ENCODE measurements at places on chromosomes 7 and 10.

GRCh38 chr10:126551202-126551601, 119.3 kb downstream of the C10orf90 start:
- DNase-seq = no peak

DNA sequence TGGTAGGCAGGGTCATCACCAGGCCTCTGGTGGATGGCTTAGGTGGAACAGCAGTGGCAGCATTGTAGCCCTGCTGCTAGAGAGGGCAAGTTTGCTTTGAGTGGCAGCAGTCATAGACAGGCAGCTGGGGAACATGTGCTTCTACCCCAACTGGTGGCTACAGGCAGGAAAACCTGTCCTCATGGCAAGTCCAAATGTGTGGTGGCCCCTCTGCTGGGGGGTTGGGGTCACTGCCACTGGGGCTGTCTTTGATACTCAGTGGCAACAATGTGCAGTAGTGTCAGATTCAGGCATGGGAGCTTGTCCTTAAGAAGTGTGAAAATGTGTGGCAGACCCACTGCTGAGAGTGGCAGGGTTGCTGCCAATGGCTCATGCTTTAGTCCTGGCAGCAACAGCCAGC, 186.2 kb upstream of the NPSR1 start:
- DNase-seq = no peak

GRCh38 chr10:132938472-132939339, 3.7 kb downstream of the CFAP46 start:
- no peak for DNase-seq

- DNase-seq = no peak
Observed at GRCh38 chr7:130286881-130287280, 6.1 kb upstream of the CPA4 start.

DNA sequence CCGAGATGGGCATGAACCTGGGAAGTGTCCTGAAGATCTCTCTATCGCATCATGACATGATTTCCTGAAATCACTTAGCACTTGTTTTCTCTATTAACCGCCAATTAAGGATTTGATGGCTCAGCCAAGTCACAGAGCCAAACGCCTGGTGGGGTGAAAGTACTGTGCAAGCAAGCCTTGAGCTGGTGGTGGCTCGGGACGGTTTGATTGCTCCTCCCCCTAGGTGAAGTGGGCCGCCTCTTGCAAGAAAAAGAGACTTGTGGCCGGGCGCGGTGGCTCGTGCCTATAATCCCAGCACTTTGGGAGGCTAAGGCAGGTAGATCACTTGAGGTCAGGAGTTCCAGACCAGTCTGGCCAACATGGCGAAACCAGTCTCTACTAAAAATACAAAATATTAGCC, 50.3 kb downstream of the COL26A1 start:
- no peak for DNase-seq

GRCh38 chr10:117931078-117931477, 115.7 kb downstream of the RAB11FIP2 start:
- no peak for DNase-seq

DNA sequence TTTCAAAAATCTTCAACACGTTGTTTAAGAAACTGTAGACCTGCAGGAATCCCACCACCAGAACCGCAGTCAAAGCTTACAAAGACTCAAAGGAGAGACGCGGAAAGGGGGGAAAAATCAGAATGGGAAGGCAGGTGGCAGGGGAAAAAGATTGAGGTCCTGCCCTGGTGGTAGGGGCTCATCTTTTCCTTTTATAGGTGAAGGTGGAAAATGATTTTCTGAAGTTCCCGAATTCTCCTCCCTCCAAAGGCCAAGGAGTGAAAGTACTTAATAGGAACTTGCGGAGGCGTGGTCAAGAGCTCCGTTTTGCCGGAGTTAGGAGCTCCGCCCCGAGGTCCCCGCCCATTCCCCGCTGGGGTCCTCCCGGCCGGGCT, 724 bp downstream of the BBIP1 start:
- no peak for DNase-seq

GRCh38 chr7:156582591-156583123, 57.9 kb upstream of the RNF32 start:
- DNase-seq = no peak

GRCh38 chr10:132107949-132108877, 42.5 kb downstream of the JAKMIP3 start:
- DNase-seq = no peak

DNA sequence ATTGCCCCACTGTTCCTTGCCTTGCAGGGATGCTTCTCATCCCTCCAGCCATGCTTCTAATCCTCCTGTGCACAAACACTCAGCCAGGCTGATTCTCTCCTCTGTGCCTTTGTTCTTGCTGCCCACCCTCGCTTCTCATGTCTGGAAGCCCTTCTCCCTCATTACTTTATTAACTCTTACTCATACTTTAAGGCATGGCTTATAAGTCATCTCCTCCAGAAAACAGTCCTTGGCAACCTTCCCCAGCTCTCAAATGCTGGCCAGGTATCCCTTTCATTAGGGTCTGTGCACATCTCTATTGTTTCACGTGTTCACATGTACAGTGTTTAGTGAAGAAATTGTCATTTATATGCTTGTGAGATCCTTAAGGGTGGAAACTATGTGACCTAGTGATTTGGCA, 62.9 kb downstream of the ITGB8 start:
- DNase-seq = no peak

DNA sequence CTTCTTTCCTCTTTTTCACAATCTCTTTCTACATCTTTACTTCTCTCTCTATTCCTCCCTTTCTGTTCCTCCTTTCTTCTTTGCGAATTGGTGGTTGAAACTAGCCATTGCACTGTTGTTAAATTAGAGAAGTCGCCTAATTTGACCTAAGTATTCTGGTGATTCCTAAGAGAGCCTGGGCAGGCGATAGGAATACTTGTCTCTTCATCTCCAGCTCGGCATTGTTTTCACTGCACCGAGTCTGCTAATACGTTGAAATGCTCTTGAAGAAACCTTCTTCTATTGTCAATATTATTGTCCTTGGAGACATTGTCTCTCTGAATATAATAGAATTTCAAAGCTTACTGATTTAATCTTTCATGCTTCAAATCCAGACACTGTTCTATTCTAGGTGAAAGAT, 31.7 kb downstream of the KCND2 start:
- no peak for DNase-seq

GRCh38 chr7:121138262-121138933, 149.9 kb downstream of the CPED1 start:
- DNase-seq = no peak

- DNase-seq = no peak
Observed at GRCh38 chr7:32501522-32501921, 6.2 kb downstream of the AVL9 start.

DNA sequence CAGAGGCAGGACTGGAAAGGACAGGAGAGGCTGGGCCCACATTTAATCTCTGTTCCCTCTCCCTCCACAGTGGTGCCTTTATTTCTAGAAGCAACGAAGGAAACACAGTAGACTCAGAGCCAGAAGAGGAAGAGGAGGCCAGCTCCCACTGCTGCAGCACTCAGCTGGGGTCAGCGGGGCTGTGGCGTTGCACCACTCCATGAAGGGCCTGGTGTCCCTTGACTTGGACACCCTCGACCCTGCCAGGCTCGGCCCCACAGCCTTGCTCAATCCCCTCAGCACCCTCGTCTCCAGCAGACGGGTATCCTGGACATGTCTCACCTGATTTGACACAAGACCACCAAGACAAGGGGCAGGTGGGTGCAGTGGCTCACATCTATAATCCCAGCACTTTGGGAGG, 38.8 kb downstream of the PRKAG2 start:
- no peak for DNase-seq
